NCI-H1092 (cell line): ENCODE measurements at places on chromosomes 2 and 18.

DNA sequence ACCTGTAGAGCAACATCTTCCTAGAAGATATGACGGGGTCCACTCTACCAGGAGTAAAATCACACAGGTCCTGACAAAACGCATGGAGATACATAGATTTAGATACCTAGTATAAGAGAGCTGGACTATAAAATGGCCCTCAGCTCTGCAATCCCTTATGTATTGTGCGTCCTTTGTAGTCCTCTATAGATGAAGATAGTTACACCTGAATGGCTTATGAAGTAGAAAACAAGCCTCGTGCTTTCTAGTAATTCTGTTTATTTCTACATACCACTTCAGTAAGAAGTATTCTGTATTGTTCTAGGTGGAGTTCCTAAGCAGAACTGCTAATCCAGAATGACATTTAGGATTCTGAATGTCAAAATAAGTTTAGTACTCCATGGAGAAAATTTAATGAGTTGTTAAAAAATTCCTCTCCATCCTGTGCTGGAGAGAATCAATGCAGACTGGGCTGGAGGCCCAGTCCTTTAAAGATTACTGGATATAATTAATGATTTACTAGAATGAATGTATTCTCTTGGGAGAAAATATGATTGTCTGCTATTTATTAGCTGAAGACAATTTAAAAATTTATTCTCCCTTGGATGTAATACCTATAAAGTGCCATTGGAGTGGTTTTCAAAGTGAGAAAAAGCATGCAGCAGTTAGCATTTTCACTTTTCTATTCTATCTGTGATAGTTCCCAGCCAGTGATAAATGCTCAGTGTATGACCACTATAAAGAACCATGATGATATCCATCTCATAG is 147.3 kb upstream of the UNC80 start:
- DNase-seq = no peak

DNA sequence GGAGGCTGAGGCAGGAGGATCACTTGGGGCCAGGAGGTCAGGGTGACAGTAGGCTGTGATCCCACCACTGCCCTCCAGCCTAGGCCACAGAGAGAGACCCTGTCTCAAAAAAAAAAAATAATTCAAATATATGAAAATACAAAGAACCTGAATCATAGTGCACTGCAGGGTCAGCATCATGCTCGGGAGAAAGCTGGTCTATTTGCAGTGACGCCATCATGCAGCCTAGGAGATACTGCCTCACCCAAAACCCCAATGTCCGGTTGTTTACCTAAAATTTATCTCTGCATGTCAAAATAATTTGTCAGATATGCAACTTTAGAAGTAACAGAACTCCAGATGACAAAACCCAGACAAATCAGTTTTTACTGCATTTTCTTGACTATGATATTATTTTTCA is 61.5 kb upstream of the ALKAL2 start:
- DNase-seq = no peak

DNA sequence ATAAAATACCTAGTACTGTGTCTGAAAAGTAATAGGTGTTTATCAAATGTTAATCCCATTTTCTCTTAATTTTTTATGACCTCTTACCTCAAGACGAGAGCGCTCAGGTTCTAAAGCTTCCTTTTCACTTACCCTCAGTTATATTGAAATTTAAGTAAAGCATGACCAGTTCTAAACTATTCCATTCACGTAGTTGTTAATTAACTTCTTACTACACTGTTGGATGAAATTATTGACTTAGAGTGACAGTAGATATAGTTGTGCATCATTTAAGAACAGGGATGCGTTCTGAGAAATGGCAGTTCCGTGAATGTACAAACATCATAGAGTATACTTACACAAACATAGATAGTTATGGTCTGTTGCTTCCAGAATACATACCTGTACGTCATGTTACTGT is 20.1 kb upstream of the HTR2B start:
- DNase-seq = no peak

DNA sequence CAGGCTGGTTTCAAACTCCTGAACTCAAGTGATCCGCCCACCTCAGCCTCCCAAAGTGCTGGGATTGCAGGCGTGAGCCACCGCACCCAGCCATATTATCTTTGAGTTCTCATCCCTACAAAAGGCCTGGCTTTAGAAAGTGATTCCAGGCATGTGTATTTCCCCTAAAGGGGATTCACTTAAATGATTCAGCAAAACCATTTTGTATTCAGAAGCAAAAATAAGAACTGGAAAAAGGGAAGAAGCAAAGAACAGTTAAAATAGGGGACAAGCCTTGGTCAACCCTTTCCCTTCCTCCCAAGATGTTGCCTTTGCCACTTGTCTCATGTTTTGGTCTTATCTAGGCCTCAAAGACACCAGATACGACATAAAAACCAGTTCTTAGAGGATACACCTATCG is 10.5 kb downstream of the TM4SF20 start:
- DNase-seq = no peak

DNA sequence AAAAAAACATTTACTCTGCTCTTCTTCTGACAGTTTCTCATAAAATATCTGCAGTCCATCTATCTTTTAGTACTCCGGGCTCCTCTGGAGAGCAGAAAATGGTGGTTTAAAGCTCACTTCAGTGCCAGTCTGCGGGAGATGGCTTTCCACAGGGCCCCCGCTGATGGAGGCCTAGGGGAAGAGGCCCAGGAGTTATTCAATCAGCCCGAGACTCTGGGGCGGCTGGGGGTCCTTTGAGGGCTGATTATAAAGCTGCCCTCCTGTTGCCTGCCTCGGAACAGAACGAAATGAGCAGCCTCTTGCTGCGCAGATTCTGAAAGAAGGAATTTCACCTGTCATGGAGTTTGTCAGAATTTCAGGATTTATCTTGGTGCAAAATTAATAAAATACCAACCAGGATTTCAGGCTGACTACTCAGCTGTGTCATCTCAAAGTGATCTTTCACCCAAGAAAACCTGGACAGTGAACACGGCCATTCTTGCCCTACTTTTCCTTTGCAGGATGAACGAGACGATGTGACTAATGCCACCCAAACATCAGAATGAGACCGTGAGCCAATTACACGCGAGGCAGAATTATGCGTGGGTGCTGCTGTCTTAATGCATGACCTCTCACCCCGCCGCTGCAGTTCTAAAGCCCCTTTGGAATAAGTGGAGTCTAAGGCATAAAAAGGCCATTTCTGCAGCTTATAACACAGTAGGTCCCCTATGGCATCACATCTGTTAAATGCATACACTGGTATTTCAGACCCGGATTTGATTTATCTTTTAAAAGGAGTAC is 273.8 kb downstream of the ZNF521 start:
- no peak for DNase-seq

GRCh38 chr2:134372611-134373131 is 118.8 kb downstream of the MGAT5 start:
- DNase-seq = peak; percentile 56

GRCh38 chr2:45932278-45932975 is 281.0 kb downstream of the PRKCE start:
- DNase-seq = no peak

GRCh38 chr2:43846140-43846793 is 7.5 kb downstream of the ABCG8 start:
- DNase-seq = no peak

DNA sequence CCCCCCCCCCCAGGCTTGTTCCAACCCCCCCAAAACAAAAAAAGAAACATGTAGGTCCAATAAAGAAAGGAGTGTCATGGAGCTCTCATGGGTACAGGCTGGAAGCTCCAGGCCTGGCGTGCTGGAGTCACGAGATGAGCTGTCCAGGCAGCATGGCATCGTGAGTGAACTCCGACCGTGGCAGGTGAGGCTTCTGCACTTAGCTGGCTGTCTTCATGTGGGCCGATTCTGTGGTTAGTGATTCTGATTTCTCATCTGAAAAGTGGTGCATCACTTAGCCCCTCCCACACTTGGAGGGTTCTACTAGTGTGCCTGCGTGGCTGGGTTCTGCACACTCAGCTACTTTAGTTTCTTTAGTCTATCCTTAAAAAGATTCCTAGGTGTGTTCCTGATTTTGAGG is 126.4 kb upstream of the MGAT5 start:
- DNase-seq = no peak

- no peak for DNase-seq
Observed at GRCh38 chr2:127361929-127362885, 25.6 kb downstream of the MAP3K2 start.
